ENCODE measurements at places on chromosomes 13 and 19.

- no peak for DNase-seq
Observed at GRCh38 chr19:6044056-6044805, 66.1 kb downstream of the RFX2 start.

- DNase-seq: no peak
Observed at GRCh38 chr19:45263013-45263412, 11.9 kb downstream of the MARK4 start.

- DNase-seq: peak; percentile 59
Observed at GRCh38 chr19:45455707-45456499, 11.9 kb upstream of the FOSB start.

DNA sequence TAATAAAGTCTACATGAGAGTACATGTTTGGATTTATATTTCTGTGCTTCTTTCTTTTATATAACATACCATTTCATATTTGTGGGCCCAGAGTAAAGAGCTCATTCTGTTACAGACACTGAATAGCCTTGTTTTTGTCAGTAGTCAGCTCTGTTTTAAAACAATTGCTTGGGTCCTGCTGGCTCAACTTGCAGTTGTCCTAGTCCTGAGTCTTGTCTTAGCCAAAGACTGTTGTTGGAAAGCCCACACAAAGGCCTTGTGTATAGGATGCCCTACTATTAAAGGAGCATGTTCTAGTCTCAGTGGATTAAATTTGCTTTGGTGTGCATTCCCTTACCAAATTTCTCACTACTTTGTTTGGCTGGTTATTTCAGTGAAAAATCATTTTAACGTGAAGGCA is 3.8 kb upstream of the KCNRG start:
- DNase-seq: no peak

GRCh38 chr13:44732503-44733098 is 156.5 kb upstream of the TSC22D1 start:
- no peak for DNase-seq

- DNase-seq: no peak
Observed at GRCh38 chr19:6095760-6096159, 14.5 kb downstream of the RFX2 start.

DNA sequence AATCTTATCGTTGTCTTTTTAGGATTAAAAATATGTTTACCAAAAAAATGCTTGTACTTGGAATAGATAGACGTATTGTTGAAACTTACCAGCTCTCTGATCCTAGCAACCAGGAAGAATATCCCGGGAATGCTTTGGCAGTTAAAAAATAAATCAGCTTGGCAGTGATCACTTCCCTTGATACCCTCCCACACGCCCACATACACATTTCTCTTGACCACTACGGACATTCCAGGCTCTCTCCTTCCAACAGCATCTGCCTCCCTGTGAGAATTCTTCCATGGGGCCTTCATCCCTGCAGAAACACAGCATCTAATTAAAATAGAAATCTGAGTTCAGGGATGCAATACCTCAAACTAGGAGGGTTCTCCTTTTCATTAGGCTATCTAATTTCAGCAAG is 57.9 kb downstream of the THSD1 start:
- DNase-seq: no peak

DNA sequence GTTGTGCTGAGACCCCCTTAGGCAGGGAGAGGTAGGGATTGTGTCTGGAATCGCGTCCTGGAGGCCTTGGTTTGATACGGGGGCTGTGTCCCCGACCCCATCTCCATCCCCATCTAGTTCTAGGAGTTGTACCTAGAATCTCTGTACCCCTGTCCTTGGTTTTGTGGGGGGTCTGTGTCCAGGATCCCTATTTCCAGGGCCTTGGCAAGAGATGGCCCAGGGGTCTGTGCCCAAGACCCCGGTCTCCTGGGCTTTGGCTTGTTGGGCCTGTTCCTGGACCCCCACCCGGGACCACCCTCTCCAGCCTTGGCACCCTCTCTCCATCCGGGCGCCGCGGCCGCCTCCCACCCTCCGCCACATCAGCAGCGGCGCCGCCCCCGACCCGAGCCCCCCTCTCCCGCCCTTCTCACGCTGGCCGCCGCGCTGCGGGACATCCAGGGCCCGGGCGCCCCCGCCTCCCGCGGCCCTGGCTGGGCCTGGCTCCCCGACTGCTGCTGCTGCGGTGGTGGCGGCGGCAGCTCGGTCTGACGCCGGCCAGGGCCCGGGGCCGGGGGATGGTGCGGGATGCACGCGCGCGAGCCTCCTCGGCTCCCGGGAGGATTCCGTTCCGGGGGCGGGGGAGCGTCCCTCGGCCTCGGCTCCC is at the start of gene NUMBL:
Gene NUMBL, minus strand, starts transcription at position 602 of the 643 bp plus-strand sequence. Its CDS starts 168 bp downstream, at position 434.
- no peak for DNase-seq

- DNase-seq: no peak
Observed at GRCh38 chr13:90763476-90764150, 583.9 kb upstream of the MIR17HG start.

GRCh38 chr13:66348745-66349690 is 881.1 kb downstream of the PCDH9 start:
- no peak for DNase-seq

DNA sequence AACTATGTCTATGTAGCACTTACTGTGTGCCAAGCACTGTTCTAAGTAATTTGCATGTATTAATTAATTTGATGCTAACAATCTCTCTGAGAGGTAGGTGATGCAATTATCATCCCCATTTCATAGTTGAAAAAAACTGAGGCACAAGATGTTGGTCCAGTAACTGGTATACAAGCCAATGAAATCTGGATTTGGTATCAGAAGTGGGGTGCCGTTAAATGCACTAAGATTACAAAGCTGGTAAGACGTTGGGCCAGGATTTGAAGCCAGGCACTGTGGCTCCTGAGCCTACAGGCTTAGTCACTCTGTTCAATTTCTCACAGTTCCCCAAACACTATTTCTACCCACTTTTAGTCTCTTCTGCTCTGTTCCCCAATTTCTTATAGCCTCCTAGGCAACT is 70.4 kb upstream of the CACNA1A start:
- DNase-seq: no peak

DNA sequence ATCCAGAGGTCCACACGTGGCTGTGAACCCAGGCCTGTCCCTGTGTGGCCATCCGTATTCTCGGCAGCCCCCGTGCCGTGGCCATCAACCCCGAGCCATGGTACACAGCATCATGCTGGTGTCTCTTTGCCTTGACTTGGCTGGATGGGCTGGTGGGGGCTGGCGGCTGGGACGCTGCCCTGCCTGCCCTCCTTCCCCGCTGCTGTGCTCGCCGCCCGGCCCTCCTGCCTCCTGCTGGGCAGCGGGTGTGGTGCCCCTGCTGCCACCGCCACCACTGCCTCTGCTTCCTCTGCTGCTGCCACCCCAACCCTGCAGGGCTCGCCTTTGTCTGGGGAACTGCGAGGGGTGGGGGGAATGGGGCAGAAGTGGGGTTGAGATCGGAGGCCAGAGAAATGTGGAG is 19.7 kb upstream of the EHD2 start:
- no peak for DNase-seq

DNA sequence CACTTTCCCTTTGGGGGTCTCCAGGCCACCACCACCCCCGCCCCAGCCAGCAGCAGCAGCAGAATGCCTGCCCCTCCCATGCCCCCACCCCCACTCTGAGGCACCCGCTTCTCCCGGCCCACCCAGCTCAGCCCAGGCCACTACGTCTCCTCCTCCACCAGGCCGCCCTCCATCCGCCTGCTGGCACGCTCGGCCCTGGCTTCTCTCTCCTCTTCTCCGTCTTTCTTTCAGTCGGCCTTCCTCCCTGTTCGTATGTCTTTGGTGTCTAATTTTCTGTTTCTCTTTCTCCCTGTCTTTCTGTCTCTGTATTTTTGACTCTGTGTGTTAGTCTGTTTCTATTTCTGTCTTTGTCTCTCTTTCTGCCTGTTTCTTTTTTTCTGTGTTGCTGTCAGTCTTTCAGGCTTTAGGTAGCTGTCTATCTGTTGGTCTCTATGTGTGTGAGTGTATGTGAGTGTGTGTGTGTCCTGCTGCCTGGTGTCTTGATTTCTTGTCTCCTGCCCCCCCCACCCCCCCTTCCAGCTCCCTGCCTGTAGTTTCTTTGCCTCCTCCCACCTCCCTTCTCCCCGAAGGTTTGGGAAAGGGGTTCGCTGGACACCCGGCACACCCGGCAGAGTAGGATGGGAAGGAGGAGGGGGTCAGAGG is at the start of gene LGI4:
Gene LGI4, minus strand, starts transcription at position 459 of the 642 bp plus-strand sequence. Its CDS starts 379 bp downstream, at position 80.
- no peak for DNase-seq

- peak; percentile 37 for DNase-seq
Observed at GRCh38 chr19:19214892-19215291, 3.1 kb downstream of the NCAN start.

- DNase-seq: no peak
Observed at GRCh38 chr13:53141336-53141735, 112.7 kb downstream of the OLFM4 start.

DNA sequence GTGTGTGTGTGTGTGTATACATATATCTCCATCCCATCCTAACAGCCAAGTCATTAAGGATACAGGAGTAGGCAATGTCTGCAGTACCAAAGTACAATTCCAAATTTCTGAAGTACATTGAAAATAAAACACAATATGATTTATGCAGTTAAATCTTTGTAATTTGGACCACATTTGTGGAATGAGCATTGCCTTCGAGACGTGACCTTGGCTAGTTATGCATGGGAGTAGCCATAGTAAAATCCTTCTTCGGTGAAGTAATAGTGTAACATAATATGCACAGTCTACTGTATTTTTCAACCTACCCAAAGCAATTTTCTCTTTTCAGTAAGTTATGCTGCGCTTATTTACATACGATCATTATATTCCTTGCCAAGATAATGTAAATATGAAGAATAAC is 665.7 kb upstream of the GPC6 start:
- no peak for DNase-seq

DNA sequence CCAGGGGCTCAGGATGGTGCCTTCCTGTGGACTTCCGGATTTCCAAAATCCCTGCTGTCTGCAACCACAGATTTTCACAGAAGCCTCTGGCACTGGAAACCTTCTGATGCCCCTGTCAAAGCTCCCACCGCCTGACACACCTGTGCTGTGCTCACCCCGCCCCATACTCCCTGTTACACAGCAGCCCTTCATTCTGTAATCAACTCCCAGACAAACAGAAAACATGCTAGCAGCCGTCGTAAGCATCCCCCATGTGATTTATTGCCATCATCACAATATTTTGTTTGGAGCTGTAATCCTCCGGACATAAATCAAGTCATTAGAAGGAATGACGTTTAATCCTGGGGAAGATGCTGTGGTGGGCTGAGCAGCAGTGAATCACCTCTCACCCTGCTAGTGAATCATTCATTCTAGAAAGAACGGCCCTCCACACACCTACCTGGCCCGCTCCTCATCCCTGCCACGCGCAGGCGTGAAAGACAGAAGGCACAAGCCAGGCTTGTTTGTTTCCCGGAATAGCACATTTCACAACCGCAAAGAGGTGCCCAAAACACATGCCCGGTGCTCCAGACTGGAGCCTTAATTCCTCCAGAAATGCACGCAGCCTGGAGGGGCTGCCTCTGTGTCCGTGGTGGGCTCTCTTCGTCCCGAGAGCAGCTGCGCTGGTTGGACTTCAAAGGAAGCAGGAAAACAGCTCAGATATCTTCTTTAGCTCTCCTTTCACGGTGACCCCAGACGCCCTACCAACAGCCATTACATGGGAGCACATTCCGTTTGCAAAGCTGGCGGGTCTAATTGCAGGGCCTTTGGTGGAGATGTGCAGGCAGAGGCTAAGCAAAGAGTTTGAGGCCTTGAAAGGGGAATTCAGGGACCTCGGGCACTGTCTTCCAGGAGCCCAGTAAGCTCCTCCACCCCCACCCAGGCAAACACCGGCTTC is 41.3 kb upstream of the KCTD15 start:
- no peak for DNase-seq

GRCh38 chr19:42349378-42350107 is 24.1 kb downstream of the MEGF8 start:
- DNase-seq: no peak

- no peak for DNase-seq
Observed at GRCh38 chr19:48739404-48740163, 826 bp downstream of the RASIP1 start.

DNA sequence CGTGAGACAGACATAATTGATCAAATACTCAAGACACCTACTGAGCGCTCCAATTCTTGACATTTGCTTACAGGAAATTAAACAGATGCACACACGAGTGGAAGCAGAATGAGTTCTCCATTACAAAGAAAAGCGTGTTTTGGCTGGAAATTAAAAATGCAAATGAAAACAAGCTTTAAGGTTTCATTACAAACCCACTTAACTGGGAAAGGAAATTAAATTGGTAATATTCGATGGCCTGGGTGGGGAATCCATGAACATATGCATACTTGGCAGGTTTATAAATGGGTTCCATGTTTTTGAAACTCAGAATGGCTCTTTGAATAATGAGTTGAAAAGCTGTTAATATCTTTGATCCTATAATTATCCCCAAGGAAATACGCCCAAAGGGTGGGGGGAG is 178.0 kb downstream of the IER2 start:
- no peak for DNase-seq

GRCh38 chr19:6767081-6767356 is 216 bp downstream of the SH2D3A start:
- peak; percentile 23 for DNase-seq

- DNase-seq: no peak
Observed at GRCh38 chr13:83677985-83678384, 204.3 kb downstream of the SLITRK1 start.

GRCh38 chr13:54627646-54628372 is 1599.2 kb downstream of the OLFM4 start:
- DNase-seq: no peak

- DNase-seq: no peak
Observed at GRCh38 chr13:37143911-37144310, 38.4 kb upstream of the CSNK1A1L start.

DNA sequence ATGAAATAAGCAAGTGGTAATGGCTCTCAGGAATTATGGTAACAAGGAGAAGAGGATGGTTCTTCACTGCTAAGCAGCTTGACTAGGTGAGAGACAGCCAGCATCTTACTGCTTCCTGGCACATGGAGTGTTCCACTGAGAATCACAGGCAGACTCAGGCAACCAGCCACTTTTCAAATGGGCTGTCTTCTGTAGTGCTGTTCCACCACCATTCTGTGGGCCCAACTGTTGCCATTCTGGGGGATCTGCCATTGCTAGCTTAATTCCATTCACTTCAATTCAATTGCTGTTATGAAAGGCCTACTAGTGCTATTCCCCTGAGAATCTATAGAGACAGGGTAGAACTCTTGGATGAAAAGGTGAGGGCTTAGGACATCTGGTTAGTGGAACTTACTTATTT is 341.9 kb downstream of the KCNRG start:
- no peak for DNase-seq

GRCh38 chr13:54750521-54750920 is 1721.9 kb downstream of the OLFM4 start:
- DNase-seq: no peak

GRCh38 chr13:49958321-49958720 is 22.2 kb upstream of the SPRYD7 start:
- no peak for DNase-seq
